ENCODE measurements at places on chromosomes 4 and X. TPM values are rescaled to one million over a fixed set of nuclear protein-coding genes. Genes with fewer than 3 reads are reported as not detected.

The GLRA3 gene
- total RNA-seq = not detected

The MAGEA2 gene
- total RNA-seq = not detected

The PF4V1 gene
- total RNA-seq = not detected

The BDH2 gene
- total RNA-seq = 44.0 TPM

The ERCC6L gene
- total RNA-seq = 2.8 TPM

The IL13RA2 gene
- 0.73 TPM for total RNA-seq

The ZNF157 gene
- total RNA-seq = not detected

Measured in melanocyte of skin (primary cell).